HT1080 (cell line): ENCODE measurements at places on chromosomes 2 and 18.

- no peak for DNase-seq
Measured at GRCh38 chr2:61463769-61464475, 7.0 kb downstream of the USP34 start.

- DNase-seq, result peak; percentile 59
Measured at GRCh38 chr18:48676756-48677368, 138.0 kb downstream of the CTIF start.

GRCh38 chr2:56055405-56055804 lies 128.4 kb upstream of the CCDC85A start:
- DNase-seq, result no peak

GRCh38 chr2:143877056-143877455 lies 642.9 kb downstream of the ZEB2 start:
- no peak for DNase-seq

GRCh38 chr18:65255417-65255816 lies 495.4 kb upstream of the CDH7 start:
- DNase-seq, result no peak
